ENCODE measurements at places on chromosomes 3 and 15. TPM values are rescaled to one million over a fixed set of nuclear protein-coding genes. Genes with fewer than 3 reads are reported as not detected.
A peak's percentile ranks its signal among the peaks of the same experiment; 100 is the strongest.

GRCh38 chr3:44186111-44186672, 55.5 kb upstream of the TOPAZ1 start:
- DNase-seq = no peak

GRCh38 chr15:39199076-39199475, 381.8 kb upstream of the THBS1 start:
- DNase-seq = no peak

DNA sequence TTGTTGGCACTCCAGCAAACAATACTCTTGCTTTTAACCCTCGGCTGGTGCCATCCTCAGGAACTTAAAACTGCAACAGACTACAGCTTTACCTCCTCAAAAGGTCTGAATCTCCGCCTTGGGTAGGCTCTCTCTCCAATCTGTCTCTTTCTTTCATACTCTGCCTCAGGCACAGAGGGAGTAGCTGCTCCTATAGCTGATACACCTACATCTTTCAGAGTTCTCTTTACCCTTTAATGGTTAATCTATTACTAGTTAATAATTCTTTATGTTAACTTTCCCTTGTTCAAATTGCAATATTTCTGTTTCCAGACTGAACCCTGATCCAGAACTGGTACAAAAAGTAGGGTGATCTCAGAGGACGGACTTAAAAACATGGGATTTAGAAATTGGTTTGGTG, 66.2 kb downstream of the MAP4 start:
- no peak for DNase-seq

- DNase-seq = no peak
Measured at GRCh38 chr3:183845608-183846288, 20.4 kb upstream of the MAP6D1 start.

GRCh38 chr15:72037321-72037720, 80.6 kb downstream of the MYO9A start:
- no peak for DNase-seq

- peak; percentile 42 for DNase-seq
Measured at GRCh38 chr3:116663161-116664110, 46.1 kb upstream of the TUSC7 start.

- no peak for DNase-seq
Measured at GRCh38 chr15:89498574-89498906, 2.2 kb upstream of the RHCG start.

DNA sequence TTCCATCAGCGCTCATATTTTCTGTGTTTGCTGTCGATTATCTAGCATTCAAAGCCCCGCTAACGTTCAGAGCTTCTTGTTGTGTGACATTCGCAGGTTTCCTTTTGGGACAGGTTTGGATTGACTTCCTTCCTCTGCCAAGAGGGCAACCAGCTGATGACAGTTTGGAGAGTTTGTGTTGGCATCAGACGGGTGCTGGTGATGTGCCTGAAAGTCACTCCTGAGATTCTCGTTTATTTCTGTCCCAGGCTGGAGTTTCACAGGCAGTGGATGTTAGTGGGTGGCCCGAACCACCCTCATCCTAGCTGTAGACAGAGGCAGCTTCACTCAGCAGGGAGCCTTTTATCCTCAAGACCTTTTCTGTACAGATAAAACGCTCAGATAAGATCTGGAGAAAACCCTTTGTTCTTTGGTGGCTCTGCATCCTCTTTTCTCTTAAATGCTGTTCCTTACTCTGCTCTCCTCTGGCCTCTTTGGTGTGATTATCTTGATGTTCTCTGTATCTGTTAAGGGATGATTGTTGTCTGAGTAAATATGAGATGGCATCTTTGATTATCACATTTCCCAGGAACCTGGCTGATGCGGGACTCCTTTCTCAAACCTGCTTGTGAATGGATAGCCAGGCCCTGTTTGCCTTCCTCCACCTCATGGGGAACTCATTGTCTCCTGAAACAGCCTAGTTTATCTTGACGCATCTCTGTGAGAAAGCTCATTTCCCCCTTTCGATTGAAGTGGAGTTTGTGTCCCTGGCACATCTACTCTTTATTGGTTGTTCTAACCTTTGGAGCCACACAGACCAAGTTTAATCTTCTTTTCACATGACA, 35.9 kb downstream of the CGNL1 start:
- no peak for DNase-seq

GRCh38 chr3:123008840-123009239, 18.7 kb downstream of the SEMA5B start:
- no peak for DNase-seq

DNA sequence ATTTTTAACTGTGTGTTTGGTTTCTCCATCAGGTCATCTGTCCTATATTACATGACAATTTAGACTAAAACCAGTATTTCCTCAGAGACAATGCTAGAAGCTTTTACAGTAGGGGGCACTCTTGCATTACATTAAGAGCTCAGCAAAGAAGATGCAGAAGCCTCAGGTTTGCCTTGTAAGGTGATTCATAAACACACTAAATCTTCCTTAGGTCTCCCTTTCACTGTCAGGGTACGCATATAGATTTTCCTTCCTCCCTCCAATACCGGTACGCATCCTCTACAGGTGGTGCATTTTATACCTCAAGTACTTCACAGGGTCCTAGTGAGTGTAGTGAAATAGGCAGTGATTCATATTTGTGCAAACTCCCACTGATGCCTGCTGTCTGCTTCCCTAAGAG, 46.5 kb downstream of the CD86 start:
- peak; percentile 94 for DNase-seq

GRCh38 chr3:189576486-189576885, 54.7 kb upstream of the TP63 start:
- DNase-seq = no peak

GRCh38 chr3:188786424-188786823, 385.3 kb upstream of the TPRG1 start:
- DNase-seq = no peak

GRCh38 chr3:56837196-56837955, 35.6 kb upstream of the ARHGEF3 start:
- no peak for DNase-seq

DNA sequence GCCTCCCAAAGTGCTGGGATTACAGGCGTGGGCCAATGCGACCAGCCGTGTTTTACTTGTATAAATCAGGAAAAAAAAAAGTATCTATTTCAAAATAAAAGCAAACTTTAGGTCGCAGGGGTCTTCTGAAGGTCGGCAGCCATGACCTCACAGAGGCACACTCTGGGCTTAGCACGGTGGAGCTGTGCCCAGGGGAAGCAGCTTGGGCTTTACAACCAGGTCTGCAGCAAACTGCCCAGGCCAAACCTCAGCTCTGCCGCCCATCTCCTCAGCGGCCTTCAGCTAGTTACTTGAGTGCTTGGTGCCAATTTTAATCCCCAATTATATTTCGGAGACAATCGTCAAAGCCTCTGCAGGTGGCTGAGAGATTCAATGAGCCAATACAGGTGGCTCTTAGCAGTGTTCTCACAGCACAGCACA, 30.1 kb downstream of the ZDHHC19 start:
- no peak for DNase-seq

DNA sequence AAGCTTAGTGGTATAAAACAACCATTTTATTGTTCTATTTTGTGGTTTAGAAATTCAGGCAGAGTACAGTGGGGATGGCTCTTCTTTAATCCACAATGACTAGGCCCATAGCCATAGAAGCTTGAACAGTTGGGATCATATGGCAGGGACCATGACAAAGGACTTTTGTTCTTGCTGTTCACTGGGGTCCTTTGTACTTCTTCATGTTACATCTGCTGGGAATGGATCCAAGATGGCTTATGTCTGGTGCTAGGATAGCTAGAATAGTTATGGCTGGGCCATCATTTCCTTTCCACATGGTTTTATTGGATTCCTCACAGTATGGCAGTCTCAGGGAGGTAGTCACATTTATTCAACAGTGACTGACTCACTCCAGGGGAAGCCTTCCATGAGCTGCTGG, 427.9 kb upstream of the AGTR1 start:
- no peak for DNase-seq

GRCh38 chr15:55290528-55291057, 980 bp upstream of the RAB27A start:
- peak; percentile 93 for DNase-seq

DNA sequence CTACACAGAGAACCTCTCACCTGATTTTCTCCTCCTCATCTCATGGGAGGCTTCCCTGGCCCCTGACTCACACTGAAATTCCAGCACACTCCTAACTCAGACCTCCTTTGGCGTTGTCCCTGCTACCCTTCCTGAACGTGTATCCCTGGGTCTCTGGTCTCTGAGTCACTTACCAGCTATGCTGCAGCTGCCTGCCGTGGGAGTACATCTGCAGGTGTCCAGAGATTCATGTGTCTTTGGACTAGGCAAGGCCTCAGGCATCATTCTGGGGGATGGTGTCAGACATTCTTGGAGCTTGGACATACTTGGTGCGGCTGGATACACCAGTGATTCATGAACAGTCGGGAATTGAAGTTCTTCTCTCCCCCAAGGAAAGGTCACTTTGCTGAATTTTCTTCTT, 148.8 kb upstream of the TRIM42 start:
- no peak for DNase-seq

DNA sequence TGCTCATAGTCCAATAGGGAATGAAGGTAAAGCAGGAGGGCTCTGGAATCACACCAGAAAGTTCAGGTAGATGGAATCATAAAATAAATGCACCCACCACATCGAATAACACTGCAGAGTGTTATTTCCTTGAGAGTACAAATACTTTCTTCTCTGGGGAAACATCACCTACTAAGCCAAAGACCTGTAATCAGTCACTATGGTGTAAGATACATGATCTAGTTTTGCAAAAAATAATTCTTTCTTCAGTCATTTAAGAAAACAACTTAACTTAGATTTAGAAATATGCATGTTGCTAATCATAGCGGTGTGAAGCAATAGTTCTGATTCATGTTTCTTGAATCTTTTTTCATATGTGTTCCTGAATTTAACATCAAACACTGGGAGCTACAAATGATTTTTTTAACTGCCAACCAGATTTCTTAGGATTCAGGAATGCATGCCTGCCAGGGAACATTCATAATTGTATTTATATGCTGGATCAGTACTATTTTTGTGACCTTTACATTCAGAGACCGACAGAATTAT, 40.2 kb upstream of the MEIS2 start:
- DNase-seq = no peak

DNA sequence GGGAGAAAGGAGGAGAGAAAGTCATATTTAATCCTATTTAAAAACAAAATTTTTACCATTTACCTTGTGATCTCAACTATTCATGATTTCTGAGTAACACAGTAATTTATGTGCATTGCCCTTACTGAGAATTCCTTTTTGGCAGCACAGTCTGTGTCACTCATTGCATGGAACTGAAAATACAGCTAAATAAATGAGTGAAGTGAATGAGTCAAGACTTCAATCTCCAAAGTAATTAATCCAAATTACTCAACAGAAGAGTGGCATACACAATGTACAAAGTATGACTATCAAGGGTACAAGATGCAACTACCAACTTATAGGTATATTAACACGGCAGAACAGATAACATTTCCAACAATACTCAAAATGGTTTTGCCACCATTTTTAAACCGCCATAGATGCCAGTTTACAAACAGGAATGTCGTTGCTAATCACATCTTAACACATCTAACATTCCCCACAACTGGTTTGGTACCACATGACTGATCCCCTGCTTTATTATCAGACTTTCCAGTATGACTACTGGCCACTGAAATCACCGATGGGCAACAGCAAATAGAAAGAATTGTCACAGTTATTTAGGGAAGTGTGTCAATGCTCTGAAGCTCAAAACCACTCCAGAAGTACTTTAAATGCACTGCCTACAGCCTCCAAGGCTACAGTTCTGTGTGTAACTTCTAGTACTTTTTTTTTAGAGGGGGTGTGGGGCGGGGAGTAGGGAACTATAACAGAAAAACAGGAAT, 410.4 kb downstream of the SHQ1 start:
- no peak for DNase-seq

- DNase-seq = no peak
Measured at GRCh38 chr3:43907508-43907858, 216.7 kb downstream of the ABHD5 start.

DNA sequence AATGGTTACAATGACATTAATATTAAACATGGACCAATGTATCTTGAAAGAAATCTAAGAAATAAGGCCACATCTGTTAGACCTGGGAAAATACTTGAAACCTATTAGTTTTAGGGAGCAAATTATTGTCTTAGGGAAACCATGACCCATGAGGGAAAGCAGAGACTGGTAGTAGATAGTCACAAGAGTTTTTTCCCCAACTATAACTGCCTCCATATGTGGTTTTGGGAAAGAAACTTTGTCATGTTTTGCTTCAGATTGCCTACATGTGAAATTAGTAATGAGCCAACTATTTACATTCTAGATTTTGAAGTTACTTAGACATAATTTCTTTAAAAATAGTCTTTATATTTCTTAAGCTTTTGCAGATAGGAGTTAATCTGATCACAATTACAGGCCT, 474.9 kb downstream of the ROBO2 start:
- no peak for DNase-seq

GRCh38 chr3:172701751-172702150, 9.1 kb downstream of the NCEH1 start:
- DNase-seq = no peak

DNA sequence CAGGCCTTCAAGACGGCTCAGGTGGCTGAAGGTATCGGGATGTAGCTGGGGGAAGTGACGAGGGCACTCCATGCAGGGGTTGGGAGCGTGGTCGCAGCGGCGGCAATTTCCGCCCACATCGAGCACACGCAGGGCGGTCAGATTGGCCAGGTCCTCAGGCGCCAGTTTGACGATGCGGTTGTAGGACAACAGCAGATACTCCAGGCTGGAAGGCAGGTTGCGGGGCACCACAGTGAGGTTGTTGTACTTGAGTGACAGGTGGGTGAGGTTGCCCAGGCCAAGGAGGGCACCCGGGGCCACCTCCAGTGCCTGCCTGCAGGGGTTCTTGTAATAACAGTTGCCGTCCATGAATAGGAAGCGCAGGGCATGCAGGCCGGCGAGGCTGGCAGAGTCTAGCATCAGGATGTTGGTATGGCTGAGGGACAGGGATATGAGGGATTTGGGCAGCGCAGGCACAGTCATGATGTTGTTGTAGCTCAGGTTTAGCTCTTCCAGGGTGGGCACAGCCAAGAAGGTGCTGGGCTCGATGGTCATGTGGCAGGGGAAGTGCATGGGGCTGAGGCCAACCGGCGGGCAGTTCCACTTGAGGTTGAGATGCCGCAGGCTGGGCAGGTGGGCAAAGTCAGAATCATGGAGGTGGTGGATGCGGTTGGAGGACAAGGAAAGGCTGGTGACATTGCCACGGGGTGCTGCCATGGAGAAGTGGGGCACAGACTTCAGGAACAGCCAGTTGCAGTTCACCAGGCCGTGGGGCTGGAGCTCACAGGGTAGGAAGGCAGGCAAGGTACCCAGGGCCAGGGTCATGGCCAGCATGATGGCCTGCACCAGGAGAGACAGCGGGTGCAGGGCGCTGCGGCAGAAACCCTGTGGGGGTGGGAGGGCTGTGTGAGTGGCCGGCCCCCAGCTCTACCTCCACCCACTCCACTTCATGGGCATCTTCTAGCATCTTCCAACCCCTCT, 1.7 kb downstream of the TLR9 start:
- DNase-seq = no peak

LSAMP gene
- total RNA-seq = 2.0 TPM

TMEM207 gene
- total RNA-seq = not detected

CDCP1 gene
- 17.4 TPM for total RNA-seq

NEO1 gene
- 45.8 TPM for total RNA-seq

ANKRD34C gene
- not detected for total RNA-seq

MKRN3 gene
- not detected for total RNA-seq

C3orf49 gene
- total RNA-seq = not detected

CDHR4 gene
- total RNA-seq = not detected

TMOD2 gene
- total RNA-seq = 7.4 TPM

All from GM23338 (cell line).